ENCODE measurements at places on chromosomes 3 and 15.

DNA sequence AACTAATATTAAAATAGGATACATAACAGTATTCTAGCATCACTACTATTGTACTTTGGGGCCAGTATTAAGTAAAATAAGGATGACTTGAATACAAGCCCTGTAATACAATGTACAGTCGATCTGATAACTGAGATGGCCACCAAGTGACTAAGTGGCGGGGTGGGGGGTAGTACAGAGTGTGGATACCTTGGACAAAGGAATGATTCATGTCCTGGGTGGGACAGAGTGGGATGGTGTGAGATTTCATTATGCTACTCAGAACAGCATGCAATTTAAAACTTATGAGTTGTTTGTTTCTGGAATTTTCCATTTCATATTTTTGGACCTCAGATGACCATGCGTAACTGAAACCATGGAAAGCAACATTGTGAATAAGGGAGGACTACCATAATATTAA lies 46.0 kb downstream of the SLC7A14 start:
- DNase-seq, result no peak

DNA sequence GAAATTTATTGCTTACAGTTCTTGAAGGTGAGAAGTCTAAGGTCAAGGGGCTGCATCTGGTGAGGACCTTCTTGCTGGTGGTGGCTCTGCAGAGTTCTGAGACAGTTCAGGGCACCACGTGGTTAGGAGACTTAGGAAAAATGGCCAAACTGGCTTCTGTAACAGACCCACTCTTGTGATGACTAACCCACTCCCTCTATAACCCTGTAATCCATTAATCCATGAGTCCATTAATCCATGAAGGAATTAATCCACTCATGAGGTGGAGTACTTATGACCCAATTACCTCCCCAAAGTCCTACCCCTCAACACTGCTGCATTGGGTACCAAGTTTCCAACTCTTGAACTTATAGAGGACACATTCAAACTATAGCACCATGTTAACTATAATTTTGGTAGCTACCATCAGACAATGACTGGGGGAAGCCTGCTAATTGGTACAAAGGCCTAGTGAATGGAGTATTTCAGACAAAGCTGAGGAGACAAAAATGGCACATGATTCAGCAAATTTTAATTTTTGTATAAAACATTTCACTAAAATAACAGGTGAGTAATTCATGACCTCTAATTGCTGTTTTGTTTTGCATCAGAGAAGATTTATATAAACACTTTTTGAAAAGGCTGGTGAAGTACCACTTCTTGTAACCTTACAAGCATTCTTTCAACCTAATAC lies 374.1 kb upstream of the TBL1XR1 start:
- DNase-seq, result no peak

- DNase-seq, result no peak
These were observed 32.2 kb upstream of the FMN1 start for GRCh38 chr15:33226559-33227181.

DNA sequence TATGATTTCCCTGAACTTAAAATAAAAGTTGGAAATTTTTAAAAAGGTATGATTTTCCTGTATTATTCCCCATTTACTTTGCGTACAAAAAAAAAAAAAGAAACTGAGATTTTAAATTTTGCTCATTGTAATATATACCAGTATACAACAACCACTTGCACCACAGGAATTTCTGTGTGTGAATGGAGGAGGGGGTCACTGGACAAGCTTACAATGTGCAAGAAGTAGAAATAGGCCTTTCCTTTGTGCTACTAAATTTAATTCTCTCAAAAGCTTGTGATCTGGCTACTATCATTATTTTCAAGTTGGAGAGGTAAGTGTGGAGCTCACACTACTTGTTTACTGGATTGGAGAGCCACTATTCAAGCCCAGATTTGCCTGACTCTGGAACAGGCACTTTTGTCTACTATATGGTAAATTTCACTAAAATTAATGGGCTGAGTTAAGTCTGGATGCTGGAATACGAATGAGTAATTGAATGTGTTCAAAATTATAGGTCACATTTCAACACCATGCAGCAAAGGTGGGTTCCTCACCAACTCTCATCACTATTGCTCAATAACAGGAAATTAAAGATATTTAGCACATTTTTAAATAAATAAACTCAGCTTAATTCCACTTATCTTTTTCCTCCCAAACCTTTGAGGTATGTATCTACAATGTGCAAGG lies 148.0 kb upstream of the MBNL1 start:
- DNase-seq, result no peak

- DNase-seq, result no peak
These were observed 53.1 kb upstream of the ULK4 start for GRCh38 chr3:42014921-42015533.

- no peak for DNase-seq
These were observed 40.9 kb upstream of the LDHAL6B start for GRCh38 chr15:59165726-59166125.

DNA sequence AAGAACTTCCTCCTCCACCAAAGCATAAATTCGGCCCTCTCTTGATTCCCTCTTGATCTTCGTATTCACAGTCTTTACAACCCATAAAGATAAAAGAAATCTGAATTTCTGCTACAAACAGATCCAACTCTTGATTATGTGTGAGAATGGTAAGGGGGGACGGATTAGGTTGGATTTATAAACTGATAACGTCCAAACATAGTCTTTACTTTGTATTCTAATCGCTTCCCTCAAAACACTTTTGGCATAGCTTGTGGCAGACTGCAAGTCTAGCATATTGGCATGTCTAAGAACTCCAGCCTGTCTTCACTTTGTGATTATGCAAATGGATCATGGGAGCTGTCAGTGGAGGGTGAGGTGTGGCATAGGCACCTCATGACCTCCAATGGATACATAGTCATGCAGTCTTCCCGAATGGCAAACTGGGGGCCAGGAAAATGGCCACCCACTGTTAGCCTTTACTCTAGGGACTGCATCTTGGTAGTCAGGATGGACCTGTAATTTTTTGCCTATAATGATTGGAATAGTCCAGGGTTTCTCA lies 24.3 kb upstream of the GPR171 start:
- DNase-seq, result no peak

DNA sequence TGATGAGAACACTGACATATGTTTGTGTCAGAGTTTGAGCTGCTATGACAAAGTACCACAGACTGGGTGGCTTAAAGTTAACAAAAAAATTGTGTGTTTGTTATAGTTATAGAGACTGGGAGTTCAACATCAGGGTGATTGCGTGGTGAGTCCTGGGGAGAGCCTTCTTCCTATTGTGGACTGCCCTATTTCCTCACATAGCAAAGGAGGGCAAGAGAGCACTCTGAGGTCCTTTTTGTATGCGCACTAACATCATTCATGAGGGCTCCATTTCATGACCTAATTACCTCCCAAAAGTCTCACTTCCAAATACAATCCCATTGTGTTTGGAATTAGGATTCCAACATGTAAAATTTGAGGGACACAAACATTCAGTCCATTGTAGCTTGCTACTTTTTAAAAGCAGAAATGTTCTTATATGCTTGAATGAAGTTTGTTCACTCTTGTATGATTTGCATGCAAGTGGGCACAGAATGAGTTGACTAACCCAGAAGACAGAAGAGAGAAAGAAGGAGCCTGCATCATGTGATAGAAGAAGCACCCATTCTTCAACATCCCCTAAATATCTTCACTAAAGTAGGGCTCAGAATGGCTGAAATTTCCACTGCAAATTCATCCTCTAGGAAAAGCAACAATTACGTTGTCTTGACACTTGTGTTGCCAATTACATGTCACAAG lies 18.9 kb upstream of the ALCAM start:
- no peak for DNase-seq

- no peak for DNase-seq
These were observed 27.9 kb downstream of the IQSEC1 start for GRCh38 chr3:13045241-13045903.

GRCh38 chr3:69082805-69083204 lies 1.9 kb upstream of the ARL6IP5 start:
- no peak for DNase-seq

DNA sequence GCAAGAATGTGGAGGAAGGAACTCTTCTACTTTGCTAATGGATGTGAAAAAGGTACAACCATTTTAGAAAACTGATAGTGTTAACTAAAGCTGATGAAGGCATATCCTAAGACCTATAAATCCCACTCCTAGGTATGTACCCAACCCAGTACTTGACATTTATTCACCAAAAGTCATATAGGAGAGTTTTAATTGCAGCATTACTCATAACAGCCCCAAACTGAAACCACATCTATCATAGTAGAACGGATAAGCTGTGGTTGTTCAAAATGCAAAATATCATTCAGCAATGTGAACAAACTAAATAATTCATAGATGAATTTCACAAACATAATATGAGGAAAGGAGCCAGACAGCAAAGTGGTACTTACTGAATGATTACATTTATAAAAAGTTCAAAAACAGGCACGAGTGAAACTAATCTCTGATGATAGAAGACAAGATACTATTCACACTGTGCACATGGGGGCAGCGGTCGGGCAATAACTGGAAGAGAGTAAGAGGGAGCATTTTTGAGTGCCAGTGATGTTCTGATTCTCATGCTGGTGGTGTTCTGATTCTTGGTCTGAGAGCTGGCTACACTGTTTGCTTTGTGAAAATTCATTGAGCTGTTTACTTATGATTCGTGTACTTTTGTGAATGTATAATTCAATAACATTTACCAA lies 34.3 kb downstream of the GOLIM4 start:
- no peak for DNase-seq

- DNase-seq, result no peak
These were observed 106.4 kb upstream of the RPL32 start for GRCh38 chr3:12947504-12948369.

- DNase-seq, result no peak
These were observed 115.3 kb downstream of the MECOM start for GRCh38 chr3:169548194-169548593.

DNA sequence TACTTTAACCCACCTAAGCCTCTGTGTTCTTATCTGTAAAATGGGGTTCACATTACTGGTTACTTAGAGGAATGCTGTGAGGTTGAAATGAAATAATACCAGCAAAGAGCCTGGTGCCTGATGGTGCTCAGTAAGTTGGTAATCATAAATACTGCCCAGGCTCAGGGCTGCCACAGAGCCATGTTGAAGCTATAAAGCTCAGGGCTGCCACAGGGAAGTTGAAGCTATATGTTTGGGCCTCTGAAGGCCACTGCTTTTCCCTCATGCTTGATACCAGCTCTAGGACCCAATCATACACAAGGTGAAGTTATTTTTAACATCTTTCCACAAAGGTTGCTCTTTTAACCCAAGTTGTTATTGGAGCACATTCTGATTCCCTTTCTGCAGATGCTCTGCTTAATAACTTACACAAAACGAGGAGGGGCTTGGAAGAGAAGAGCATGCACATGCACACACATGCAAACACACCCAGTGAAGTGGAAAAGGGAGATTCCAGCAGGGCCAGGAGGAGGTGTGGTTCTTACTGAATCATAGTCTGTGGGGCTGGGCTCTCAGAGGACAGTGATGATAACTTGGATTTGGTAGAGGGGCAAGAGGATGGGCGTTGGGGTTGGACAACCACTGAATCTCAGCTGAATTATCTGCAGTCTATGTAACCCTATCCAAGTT lies 17.4 kb downstream of the PARP14 start:
- no peak for DNase-seq

GRCh38 chr3:189167027-189167766 lies 4.6 kb upstream of the TPRG1 start:
- no peak for DNase-seq

DNA sequence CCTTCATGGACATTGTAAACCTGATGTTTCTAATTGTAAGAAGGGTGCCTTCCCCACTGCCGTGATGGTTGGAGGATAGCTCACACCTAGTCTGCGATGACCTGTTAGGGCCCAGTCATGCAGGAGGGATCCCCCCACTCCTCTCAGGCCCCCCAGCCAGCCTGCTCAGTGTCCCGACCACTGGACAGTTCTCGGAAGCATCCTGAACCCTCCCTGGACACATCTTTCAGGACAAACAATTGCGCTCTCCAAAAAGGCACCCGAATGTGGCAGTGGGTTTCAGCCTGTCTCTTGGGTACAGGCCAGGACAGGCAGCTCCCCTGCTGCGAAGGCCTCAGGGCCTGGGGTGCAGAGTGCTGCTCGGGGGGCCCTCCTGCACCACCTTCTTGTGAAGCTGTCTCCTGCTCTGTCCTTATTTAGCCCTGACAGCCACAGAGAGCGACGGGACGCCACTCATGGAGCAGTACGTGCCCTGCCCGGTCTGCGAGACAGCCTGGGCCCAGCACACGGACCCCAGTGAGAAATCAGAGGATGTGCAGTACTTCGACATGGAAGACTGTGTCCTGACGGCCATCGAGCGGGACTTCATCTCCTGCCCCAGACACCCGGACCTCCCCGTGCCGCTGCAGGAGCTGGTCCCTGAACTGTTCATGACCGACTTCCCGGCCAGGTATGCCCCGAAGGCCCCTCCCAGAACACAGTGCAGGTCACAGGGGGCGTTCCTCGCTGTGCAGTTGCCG lies 132.3 kb downstream of the LRRK1 start:
- no peak for DNase-seq

- DNase-seq, result no peak
These were observed 291.7 kb downstream of the SUCLG2 start for GRCh38 chr3:67362686-67363085.

GRCh38 chr3:126288314-126288713 lies 68.9 kb downstream of the KLF15 start:
- DNase-seq, result no peak

- DNase-seq, result no peak
These were observed 345.3 kb downstream of the CHST2 start for GRCh38 chr3:143464850-143465249.

DNA sequence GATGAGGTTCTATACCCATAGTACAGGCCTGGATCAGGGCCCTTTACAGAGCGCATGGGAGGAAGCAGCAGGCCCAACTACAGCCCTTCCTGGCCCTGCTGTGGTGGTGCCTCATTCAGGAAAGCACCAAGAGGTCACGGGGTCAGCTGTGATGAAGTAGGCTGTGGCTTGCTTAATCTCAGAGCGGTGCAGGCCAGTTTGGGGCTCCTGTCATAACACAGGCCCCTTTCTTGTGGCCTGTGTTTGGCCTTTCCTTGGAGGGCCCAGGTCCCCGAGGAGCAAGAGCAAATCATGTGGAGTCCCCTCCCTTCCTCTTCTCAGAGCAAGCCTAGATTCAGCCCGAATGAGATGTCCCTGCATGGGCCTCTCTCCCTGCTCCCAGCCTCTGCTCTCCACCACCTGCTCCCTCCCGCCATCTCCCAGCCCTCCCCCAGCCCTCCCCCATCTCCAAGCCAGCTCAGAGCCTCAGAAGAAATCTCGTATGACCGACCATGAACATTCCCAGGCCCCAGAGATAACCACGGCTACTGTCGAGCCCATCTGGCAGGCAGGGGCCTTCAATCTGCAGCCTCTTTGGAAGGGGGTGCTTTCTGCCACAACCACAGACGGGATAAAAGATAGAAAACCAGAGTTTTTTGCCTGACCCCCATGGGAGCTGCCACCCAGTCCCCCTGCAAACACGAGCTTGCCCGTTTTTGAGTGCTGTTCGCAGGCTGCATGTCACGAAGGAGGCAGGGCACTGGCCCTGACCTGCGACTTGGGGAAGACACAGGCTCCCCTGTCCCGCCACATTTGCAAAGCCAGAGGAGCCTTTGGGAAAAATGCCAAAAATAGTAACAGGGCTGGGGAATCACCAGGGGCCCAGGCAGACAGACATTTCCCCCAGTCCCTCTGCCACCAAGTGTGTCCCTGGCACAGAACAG lies 32.3 kb upstream of the DUSP7 start:
- DNase-seq, result no peak

Measured in NCI-H2107 (cell line).